ENCODE measurements at places on chromosomes 7 and 10. TPM values are rescaled to one million over a fixed set of nuclear protein-coding genes. Genes with fewer than 3 reads are reported as not detected.

SEMA3A gene
- 0.47 TPM for polyA plus RNA-seq

DNA sequence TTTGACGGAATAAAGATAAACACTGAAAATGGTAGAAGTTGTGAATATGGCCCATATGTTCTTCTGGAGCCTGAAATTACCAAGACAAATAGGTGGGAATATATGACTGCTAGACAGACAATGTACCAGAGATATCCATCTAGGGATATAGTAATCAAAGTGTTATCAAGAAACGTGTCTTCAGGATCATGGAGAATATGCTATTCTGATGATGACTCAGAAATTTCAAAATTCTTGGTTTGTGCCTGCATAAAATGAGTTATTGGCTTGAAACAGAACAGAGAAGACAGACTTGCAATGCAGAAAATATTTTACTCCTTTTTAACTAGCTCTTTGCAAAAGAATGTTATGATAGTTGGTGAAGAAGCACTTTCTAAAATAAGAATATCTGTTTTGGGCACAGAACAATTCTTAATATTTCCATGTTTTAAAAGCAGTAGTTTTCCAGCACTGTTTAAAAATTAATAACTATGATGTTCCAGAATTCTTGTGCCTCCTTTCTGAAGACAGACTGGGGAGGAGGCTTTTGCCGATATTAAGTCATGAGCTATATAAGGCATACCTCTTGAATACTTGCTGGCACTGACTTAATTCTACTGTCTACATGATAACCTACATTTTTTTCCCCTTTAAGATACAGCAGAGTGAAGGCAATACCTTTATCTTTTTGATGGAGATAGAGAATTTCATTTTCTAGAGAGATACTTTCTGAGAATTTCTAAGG is 34.4 kb upstream of the CABCOCO1 start:
- H3K27me3 ChIP-seq = peaks cover 8% of the 10 kb centered on the region
- no peak for DNase-seq
- no peak overlapping the region for H3K27ac ChIP-seq
- H3K4me1 ChIP-seq = peaks cover 2% of the 10 kb centered on the region
- H3K36me3 ChIP-seq = no peaks in the 10 kb centered on the region
- no peak overlapping the region for H3K4me3 ChIP-seq

- H3K27ac ChIP-seq = no peak overlapping the region
- H3K4me1 ChIP-seq = no peaks in the 10 kb centered on the region
- no peak for DNase-seq
These were observed 1.6 kb downstream of the GHRHR start for GRCh38 chr7:30965372-30965771.

DNA sequence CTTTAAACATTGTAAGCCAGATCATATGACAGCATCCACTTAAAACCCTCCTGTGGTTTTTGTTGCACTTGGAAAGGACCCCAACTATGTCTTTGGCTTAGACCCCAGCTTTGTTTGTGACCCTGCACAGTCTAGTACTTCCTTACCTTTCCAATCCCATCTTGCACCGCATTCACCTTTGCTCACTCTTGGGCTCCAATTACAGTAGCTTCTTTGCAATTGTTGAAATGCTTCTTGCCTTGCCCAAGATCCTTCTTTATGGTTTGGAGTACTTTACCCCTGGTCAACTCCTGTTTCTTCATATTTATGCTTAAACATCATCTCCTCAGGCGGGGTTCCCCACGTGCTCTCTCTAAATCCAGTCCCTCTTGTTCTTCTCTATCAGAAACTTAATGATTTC is 162.6 kb downstream of the PTEN start:
- no peak overlapping the region for H3K4me3 ChIP-seq
- DNase-seq = no peak
- no peaks in the 10 kb centered on the region for H3K36me3 ChIP-seq
- H3K27ac ChIP-seq = no peak overlapping the region
- peaks cover 1% of the 10 kb centered on the region for H3K27me3 ChIP-seq

SLC39A12 gene
- not detected for polyA plus RNA-seq

OPN4 gene
- not detected for polyA plus RNA-seq

DNA sequence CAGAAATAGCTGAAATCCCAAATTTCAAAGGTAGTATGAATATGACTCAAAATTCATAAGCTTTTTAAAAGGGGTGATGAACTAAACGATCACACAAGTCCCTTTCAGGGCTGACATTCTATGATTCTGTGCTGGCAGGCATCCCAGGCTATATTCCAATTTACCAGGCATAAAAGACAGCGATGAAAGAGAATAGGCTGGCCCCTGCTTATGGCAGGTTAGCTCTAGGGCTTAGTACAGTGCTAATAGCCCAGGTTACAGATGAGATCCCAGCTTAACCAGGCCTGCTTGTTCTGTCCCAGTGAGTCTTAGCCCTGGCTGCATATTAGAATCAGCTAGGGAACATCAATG is 56.4 kb downstream of the CDHR3 start:
- H3K27me3 ChIP-seq = peaks cover 20% of the 10 kb centered on the region
- H3K27ac ChIP-seq = no peak overlapping the region
- peaks cover 31% of the 10 kb centered on the region for H3K4me1 ChIP-seq
- DNase-seq = no peak

CELF2 gene
- polyA plus RNA-seq = 64.2 TPM

DNA sequence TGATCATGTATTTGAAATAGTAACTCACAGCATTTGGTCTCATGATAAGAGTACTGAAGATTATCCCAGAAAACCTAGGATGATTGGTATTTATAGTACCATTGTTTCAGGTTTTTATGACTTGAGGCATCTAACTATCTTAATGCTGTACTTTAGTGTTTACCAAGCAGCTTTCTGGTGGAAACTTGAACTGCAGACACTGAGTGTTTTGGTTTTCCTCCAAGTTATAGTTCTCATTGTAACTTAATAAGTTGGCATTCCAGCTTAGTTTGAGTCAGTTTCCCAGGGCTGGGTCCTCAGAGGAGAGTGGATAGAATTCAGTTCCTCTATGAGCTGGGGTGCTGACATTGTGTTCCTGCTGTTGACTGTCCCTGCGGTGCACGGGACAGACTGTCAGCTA is 50.4 kb downstream of the SEC23IP start:
- no peaks in the 10 kb centered on the region for H3K4me1 ChIP-seq
- no peak overlapping the region for H3K4me3 ChIP-seq
- H3K27ac ChIP-seq = no peak overlapping the region
- no peaks in the 10 kb centered on the region for H3K27me3 ChIP-seq

AOAH gene
- 288 TPM for polyA plus RNA-seq

DNA sequence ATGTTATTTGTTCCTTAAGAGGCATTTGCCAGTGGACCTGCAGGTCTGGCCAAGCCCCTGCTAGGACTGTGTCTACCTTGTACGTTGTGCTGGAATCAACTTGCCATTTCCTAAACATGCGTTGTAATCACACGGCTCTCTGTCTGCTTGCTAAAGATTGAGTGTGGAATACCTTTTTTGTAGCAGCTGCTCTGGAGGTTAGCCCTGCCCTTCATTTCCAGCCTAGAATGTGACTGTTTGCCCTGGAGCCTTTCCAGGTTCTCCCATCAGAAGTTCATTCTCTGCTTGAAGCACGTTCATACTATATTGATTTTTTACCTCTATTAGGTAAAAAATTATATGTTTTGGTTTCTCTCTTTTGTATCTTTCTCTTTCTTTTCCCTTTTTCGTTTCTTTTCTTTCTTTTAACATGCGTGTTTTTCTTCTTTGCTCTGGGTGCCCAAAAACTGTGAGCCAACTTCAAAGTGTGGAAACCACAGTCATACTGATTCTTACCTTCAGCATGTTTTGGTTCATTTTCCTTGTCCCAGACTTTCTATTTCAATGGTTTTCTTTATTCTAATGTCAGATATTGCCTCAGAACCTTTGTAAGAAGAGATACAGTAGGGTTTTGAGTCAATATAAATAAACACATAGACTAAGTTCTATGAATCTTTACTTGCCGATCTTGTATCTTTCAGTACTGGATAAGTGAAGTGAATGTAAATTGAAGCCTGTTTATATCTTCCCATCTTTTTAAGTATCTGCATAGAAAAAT is 111.9 kb upstream of the RPA3 start:
- no peak for DNase-seq
- H3K4me3 ChIP-seq = peak overlapping the region; percentile 33
- peaks cover under 1% of the 10 kb centered on the region for H3K36me3 ChIP-seq

GRCh38 chr7:2180081-2180480 is 52.7 kb downstream of the MAD1L1 start:
- DNase-seq = no peak
- H3K4me1 ChIP-seq = no peaks in the 10 kb centered on the region
- no peak overlapping the region for H3K27ac ChIP-seq
- peaks cover 15% of the 10 kb centered on the region for H3K36me3 ChIP-seq
- H3K27me3 ChIP-seq = no peaks in the 10 kb centered on the region

KCND2 gene
- polyA plus RNA-seq = not detected

MYH16 gene
- polyA plus RNA-seq = not detected

DNA sequence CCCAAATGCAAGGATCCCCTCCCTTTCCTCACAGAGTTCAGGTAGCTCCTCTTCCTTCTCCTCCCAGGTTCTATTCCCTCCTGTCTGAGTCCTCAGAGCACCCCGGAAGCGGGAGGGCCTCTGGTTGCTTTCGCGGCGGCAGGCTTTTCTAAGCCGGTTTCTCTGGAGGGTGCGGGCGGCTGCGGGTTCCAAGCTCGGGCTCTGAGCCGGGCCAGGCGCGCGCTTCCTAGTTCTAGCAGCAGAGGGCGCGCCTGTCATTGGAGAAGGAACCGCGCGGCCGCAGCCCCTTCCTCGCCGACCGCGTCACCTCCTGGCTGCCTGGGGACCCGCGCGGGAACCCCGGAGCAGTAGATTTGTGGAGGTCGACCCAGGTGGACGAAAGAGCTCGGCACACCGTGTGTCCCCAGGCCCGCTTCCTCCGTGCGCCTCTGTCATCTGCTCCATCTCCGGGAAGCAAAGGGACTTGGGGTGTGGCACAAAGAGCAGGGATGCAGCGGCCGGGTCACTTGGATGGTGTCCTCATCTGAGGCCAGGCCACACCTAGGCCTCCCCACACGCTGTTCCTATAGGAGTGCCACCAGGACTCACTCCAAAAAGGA is 389.0 kb upstream of the PODXL start:
- no peaks in the 10 kb centered on the region for H3K4me1 ChIP-seq
- DNase-seq = no peak
- no peak overlapping the region for H3K4me3 ChIP-seq

- no peak overlapping the region for H3K4me3 ChIP-seq
- peaks cover 3% of the 10 kb centered on the region for H3K36me3 ChIP-seq
- peaks cover 16% of the 10 kb centered on the region for H3K27me3 ChIP-seq
- H3K27ac ChIP-seq = no peak overlapping the region
- DNase-seq = no peak
These were observed 2.7 kb downstream of the EPHB4 start for GRCh38 chr7:100824499-100825214.

SEMA3E gene
- polyA plus RNA-seq = not detected

- H3K27ac ChIP-seq = peak overlapping the region; percentile 32
- no peaks in the 10 kb centered on the region for H3K4me1 ChIP-seq
- peaks cover 8% of the 10 kb centered on the region for H3K27me3 ChIP-seq
- H3K4me3 ChIP-seq = no peak overlapping the region
These were observed 13.8 kb upstream of the INPP5A start for GRCh38 chr10:132523561-132524442.

DNA sequence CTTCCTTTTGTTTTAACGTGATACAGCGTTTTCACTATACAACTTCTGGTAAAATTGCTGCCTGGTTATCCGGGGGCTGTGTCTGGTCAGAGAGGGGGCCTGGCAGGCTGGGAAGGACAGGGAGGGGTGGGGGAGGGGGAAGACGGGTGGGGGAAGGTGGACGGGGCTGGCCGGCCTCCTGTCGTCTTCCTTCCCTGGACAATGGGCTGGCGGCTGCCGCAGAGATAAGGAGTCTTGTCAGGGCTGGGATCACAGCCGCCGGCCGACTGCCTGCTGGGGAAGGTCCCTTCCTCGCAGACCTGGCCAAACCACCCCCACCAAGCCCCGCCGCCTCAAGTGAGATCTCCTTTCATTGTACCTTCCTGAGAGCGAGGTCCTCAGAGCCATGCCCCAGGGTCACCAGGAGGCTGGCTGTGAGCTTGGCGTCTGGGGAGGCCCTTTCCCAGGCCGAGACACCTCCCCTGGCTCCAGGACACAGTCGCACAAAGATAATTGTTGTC is 151.2 kb upstream of the TNRC18 start:
- H3K4me3 ChIP-seq = no peak overlapping the region
- no peak for DNase-seq
- H3K4me1 ChIP-seq = peaks cover 8% of the 10 kb centered on the region
- H3K36me3 ChIP-seq = no peaks in the 10 kb centered on the region
- no peak overlapping the region for H3K27ac ChIP-seq
- peaks cover 6% of the 10 kb centered on the region for H3K27me3 ChIP-seq

- H3K4me3 ChIP-seq = no peak overlapping the region
- H3K4me1 ChIP-seq = no peaks in the 10 kb centered on the region
- no peak for DNase-seq
- peaks cover 1% of the 10 kb centered on the region for H3K27me3 ChIP-seq
- no peak overlapping the region for H3K27ac ChIP-seq
These were observed 382.1 kb downstream of the ANKRD7 start for GRCh38 chr7:118606602-118607001.

GRCh38 chr10:10332786-10333185 is 684.9 kb upstream of the CELF2 start:
- H3K27ac ChIP-seq = no peak overlapping the region
- DNase-seq = no peak
- H3K27me3 ChIP-seq = no peaks in the 10 kb centered on the region
- H3K36me3 ChIP-seq = no peaks in the 10 kb centered on the region
- no peaks in the 10 kb centered on the region for H3K4me1 ChIP-seq

- H3K27me3 ChIP-seq = no peaks in the 10 kb centered on the region
- H3K27ac ChIP-seq = no peak overlapping the region
- no peak for DNase-seq
- H3K4me1 ChIP-seq = no peaks in the 10 kb centered on the region
These were observed 125.4 kb downstream of the ADK start for GRCh38 chr10:74276416-74276815.

PRF1 gene
- 6,150 TPM for polyA plus RNA-seq

DNA sequence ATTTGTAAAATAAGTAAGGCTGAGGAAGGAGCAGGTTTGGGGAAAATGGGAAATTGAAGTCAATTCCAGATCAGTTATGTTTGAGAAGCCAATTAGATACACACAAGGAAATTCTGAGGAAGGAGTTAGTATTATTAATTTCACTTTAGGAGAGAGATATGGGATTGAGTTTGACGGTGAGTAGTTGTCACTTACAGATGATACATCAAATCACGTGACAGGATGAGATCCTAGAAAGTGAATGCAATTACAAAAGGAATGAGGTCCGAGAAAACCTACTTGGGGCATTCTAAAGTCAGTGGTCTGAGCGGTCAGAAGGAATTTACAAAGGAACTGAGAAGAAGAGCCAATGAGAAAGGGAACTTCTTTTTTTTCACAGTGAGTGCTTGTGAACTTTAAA is 364.3 kb upstream of the TMEM229A start:
- no peak overlapping the region for H3K4me3 ChIP-seq
- H3K36me3 ChIP-seq = no peaks in the 10 kb centered on the region
- no peaks in the 10 kb centered on the region for H3K27me3 ChIP-seq
- no peaks in the 10 kb centered on the region for H3K4me1 ChIP-seq
- no peak for DNase-seq
- no peak overlapping the region for H3K27ac ChIP-seq

SPRN gene
- polyA plus RNA-seq = 0.37 TPM

GRCh38 chr7:98133181-98133580 is 26.5 kb downstream of the LMTK2 start:
- peak; percentile 74 for DNase-seq
- H3K27me3 ChIP-seq = peaks cover 24% of the 10 kb centered on the region
- H3K4me1 ChIP-seq = peaks cover 45% of the 10 kb centered on the region
- H3K4me3 ChIP-seq = peak overlapping the region; percentile 88
- peak overlapping the region; percentile 84 for H3K27ac ChIP-seq
- H3K36me3 ChIP-seq = peaks cover 13% of the 10 kb centered on the region

TMEM176A gene
- not detected for polyA plus RNA-seq

NPSR1 gene
- not detected for polyA plus RNA-seq

GRCh38 chr10:102773986-102774385 is 30.2 kb downstream of the WBP1L start:
- DNase-seq = peak; percentile 20
- H3K4me1 ChIP-seq = peaks cover 82% of the 10 kb centered on the region
- peak overlapping the region; percentile 45 for H3K27ac ChIP-seq
- H3K27me3 ChIP-seq = no peaks in the 10 kb centered on the region
- H3K4me3 ChIP-seq = peak overlapping the region; percentile 18
